IMR-90 (cell line): ENCODE measurements at places on chromosomes 16 and 17.

DNA sequence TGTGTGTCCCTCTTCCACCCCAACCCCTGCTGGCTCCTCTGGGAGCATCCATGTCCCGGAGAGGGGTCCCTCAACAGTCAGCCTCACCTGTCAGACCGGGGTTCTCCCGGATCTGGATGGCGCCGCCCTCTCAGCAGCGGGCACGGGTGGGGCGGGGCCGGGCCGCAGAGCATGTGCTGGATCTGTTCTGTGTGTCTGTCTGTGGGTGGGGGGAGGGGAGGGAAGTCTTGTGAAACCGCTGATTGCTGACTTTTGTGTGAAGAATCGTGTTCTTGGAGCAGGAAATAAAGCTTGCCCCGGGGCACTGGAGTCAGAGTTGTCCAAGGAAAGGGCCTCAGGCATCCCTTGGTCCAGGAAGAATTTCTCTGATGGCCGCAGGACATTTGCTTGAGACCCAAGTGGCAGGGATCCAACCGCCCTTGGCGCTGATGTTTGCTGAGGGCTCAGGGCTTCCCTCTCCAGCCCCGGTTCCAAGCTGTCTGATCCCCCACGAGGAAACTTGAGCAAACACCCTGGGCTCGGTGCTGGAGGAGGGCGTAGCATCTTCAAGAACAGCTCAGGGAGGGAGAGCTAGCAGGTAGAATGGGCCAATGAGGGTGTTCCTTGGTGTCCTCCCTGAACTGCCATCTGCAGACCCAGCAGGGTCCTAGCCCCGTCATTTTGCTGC, 4.5 kb downstream of the NXPH3 start:
- DNase-seq = no peak

GRCh38 chr17:17352836-17353624, 49.9 kb downstream of the NT5M start:
- DNase-seq = no peak

DNA sequence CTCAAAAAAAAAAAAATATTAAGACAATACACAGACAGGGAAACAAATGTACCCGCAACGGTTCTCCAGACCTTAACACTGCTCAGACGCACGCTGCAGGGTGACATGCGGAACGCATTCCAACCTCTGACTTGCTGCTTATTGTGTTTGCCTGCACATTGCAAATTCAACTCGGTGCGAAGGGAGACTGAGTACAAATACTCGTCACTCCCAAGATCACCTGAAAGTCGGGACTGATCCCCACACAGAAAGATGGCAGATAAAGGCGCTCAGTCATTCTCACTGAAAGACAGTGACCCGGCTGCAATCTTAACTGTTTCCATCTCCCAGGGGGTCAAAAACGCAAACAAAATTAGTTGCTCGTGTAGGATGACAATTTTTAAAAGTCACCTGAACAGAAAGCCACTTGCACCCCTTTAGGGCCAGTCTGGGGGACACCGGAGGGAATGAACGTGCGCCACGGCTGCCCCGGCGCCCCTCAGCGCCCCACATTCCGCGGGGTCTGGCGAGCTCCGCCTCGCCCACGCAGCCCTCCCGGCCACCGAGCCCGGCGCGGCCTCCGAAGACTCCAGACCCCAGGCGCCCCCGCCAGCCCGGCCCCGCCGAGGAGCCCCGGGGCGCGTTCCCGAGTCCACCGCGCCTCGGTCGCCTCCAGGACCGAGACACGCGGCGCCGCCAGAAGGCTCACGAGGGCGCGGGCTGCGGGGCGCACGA, 589 bp downstream of the CLCN7 start:
- no peak for DNase-seq

DNA sequence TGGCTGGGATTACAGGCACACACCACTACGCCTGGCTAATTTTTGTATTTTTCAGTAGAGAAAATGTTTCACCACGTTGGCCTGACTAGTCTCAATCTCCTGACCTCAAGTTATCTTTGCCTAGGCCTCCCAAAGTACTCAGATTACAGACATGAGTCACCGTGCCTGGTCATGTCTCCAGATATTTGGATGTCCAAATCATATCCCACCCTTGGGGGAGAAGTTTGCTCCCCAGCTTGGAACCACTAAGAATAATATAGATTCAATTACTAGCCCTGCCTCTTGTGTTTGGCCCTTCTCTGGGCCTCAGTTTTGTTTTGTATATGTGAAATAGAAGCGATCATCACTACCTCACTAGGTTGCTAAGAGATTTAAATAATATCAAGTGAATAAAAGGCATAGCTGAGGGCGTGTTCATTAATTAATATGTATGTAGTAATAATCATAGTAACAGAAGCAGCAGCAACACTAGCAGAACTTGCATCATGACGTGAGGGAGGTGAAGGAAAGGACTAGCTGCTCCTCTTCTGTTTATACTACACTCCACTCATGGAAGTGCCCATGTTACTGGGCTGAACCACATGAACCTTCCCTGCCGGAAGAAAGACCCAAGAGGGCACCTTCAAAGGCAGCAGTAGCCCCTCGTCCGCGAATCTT, 253.6 kb upstream of the XYLT1 start:
- peak; percentile 82 for DNase-seq

DNA sequence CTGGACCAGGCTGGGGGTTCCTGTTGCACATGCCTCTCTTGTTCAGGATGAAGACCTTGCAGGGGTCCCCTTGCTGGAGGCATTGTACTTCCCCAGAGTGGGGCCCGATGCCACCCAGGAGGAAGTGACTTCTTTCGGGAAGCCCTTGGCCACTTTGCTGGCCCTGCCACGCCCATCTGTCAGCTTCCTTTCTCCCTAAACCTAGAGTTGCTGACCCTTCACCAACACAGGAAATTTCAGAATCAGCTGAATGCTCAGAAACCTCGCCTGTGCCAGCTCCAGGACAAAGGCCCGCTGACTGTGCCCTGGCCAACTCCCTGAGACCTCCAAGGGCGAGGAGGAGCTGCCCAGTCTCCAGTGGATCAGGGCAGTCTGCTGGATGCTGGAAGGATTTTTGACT, 26.7 kb downstream of the WNT9B start:
- no peak for DNase-seq

DNA sequence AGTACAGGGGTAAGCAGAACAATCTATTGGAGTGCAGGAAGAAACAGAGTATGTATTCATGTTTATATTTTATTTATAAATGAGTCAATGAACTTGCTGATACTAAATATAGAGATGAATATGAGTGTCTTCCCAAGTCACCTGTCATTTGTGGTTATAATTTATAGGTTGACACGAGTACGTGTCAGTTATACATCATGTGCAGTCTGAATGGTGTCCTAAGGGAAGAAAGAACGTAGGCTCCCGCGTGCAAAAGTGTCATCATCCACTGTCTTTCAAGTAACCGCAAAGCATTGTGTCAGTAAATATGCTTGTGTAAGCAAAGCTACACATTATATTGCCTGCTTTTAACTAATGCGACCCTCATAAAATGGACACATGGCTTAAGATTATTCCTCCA, 786.1 kb downstream of the KCNJ2 start:
- no peak for DNase-seq

DNA sequence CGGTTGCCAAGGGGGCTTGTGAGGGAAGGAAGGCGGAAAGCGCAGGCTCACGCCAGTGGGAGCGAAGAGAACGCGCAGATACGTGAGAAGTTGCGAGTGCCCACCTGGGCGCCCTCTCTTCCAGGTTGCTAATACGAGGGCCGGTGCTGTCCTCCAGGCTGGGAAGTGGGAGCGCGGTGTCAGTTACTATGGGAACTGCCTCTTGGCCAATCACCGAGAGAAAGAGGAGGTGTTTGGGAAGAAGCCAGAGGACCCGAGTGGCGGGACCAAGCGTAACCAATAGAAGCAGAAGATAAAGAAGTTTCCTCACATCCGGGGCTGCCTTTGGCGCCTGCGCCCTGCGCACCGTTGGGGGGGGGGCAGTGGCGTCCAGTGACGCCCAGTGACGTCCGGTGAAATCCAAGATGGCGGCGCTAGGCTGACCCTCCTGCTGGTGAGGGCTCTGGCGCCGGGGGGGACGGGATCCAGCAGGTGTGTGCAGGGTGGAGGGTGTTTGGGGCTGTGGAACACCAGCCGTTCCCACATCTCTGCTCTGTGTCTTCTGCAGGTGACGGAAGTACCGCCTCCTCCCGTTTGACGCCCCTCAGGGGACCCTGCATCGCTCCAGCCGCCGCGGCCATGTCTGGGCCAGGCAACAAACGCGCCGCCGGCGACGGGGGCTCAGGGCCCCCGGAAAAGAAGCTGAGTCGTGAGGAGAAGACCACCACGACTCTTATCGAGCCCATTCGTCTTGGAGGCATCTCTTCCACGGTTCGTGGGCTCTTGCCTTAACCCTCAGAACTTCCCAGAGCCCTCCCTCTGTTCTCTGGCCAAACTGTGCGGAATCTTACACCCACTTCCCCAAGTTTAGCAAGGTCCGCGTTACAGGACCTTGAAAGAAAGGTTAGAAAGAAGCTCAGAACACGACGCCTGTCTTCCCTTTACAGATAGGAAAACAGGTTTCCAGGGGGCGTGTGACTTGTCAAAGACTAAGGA, at the start of the genes CFAP119 and RNF40:
Gene CFAP119, minus strand, starts transcription at position 135 of the 975 bp plus-strand sequence. CDS start 314 bp downstream, outside the sequence.
Gene RNF40, plus strand, starts transcription at position 395 of the 975 bp plus-strand sequence. Its CDS starts 224 bp downstream, at position 619.
- DNase-seq = peak; percentile 97

- no peak for DNase-seq
These were observed 13.4 kb downstream of the PDK2 start for GRCh38 chr17:50108556-50108955.

DNA sequence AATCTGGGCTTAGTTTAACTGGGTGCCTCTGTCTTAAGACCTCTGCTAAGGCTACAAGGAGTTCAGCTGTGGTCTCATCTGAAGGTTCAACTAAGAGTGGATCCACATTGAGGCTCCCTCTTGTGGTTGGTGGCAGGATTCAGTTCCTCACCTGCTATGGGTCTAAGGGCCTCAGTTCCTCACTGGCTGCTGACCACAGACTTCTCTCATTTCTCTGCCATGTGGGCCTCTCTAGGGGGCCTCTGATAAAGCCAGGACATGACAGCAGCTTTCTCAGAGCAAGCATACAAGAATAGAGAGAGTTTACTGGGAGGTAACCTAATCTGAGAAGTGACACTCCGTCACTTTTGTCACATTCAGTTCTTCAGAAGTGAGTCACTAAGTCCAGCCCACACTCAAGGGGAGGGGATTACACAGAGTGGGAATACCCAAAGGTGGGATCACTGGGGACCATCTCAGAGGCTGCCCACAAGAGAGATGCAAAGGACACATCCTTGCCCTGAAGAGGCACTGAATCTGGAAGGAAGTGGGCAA, 19.2 kb upstream of the ABAT start:
- DNase-seq = peak; percentile 35

DNA sequence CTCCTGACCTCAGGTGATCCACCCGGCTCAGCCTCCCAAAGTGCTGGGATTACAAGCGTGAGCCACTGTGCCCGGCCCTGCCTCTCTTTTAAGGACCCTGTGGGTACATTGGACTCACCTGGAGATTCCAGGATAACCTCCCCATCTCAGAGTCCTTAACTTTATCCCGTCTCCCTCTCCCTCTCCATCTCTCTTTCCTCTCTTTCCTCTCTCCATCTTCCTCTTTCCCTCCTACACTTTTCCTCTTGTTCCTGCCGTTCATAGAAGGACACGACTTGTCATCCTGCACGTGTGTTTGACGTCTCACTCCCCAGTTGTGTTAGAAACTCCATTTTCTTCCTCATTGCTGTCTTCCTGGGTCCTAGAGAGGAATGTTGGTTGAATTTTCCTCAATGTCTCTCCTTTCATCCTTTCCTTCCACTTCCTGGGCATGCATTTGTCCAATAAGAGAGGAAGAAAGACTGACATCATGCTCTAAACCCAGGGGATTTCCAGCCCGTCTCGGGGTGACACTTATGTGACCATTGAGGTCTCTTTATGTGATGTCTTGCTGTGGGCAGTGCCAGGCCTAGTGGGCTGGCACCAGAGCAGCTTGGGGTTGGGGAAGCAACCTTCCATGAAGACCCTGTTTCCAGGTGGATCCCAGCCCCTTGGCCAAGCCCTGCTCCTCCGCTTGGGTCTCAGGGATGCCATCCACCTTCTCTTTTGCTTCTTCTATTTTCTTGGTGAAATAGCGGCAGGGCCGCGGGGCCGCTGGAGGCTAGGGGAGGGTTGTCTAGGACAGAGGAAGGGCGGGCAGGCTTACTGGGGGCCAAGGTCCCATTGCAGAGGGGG, 39.8 kb upstream of the IRF8 start:
- no peak for DNase-seq

DNA sequence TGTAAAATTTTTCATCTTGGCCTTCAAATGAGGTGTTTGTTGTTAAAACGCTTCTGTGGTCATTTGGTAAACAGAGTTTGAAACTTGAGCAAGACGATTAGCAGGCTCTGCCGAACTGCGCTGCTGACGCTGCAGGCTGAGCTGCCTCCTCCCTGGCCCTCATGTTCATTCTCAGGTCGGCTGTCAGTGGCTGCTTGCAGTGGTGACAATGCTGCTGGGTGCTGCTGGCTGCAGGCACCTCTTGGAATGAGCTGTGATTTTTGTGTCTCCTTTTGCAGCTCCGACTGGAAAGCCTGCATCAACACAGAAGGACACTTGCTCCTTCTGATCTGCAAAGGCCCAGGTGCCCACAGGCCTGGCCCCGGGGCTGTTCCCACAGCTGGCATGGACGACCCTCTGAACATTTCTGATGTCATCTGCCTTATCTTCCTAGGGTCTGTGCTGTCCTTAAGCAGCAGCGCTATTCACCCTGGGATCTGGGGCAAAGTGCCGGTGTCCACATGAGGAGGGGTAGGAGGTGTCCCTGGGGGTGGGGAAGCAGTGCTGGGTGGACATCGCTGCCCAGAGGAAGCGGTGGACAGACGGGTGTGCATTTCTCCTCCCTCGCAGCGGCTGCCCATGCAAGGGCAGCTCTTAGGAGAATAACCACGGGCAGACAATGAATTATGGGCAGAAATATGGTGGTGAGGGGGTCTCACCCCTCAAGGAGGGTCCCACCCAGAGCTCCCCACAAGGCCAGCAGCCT, 23.1 kb upstream of the OSGIN1 start:
- no peak for DNase-seq

DNA sequence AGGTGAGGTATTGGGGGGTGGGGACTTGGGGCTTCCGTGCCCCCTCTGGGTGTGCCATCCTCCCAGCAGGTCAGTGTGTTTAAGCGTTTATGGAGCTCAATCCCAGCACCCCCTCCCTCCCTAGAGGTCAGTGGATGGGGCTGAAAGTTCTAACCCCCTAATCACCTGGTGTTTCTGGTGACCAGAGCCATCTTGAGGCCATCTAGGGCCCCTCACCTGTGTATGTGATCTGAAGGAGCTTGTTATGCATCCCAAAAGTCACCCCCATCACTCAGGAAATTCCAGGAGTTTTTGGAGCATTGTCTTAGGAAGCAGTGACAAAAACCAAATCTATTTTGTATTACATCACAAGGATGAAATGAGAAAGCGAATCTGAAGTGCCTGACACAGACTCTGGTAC, 67.8 kb upstream of the NOL11 start:
- DNase-seq = no peak

- DNase-seq = peak; percentile 17
These were observed 526 bp downstream of the ZZEF1 start for GRCh38 chr17:4142107-4142900.

DNA sequence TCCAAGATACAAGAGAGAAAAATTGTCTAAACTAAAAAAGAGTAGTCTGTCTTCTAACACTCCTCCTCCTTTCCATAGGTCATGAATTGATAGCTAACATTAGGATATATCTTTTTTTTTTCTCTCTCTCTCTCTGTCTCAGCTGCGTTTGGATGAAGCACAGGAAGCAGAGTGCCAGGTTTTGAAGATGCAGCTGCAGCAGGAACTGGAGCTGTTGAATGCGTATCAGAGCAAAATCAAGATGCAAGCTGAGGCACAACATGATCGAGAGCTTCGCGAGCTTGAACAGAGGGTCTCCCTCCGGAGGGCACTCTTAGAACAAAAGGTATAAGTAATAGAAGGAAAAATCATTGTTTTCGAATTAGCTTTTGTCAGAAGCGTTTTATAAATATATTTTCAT, 32.9 kb downstream of the ABHD15 start:
- no peak for DNase-seq

GRCh38 chr16:56350491-56351405, 74.6 kb downstream of the AMFR start:
- DNase-seq = no peak
